Activated CD8-positive, alpha-beta memory T cell treated with anti-CD3 and anti-CD28 coated beads for 4 hours (primary cell): ENCODE measurements at places on chromosomes 4 and X.
A peak's percentile ranks its signal among the peaks of the same experiment; 100 is the strongest.

DNA sequence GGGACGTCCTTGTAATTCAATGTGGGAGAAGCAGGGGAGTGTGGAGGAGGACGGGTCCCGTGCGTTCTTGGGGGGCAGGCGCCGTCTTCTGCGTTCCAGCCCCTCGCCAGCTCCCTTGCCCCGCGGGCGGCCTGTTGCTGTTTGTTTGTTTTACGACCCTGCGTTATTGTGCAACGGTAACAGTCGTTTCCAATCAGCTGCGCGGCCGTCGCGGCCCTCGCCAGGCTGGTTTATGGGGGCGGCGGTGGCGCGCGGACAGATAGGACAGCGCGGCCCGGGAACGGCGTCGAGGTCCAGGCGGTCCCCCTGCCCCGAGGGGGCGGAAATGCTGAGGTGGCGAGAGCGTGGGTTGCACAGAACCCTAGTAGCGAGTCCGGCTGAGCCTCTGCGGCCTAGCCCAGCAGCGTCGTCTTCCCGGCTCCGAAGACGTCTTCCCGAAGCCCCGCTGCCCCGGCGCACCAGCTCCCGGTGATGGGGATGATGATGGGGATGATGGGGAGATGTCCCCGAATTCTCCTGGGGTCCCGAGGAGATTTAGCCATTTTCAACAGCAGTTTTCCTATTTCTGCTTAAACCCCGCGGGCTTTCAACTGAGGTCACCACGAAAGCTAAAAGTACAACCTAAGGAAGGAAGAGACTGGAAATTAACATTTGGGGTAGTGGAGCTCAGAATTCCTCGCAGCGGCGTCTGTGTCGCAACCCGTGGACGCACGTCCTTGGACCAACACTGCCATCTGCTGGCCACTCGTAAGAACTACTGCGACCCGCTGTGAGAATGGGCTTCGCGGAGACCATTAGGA lies 4.8 kb downstream of the PDGFRA start:
- DNase-seq: peak; percentile 28

DNA sequence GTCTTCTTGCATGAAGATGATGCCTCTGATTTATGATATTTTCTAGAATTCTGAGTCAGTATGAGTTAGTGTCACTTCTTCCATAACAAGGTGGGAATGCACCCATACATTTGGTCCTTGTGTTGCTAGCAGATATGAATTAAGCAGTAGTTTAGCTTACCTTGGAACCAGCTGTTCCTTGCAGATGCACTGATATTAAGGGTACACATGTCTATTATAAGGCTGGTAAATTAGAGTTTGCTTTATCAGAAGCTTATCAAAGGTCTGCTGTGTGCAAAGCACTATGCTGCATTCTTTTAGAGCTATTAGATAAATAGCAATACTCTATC lies 36.5 kb downstream of the AFF1 start:
- no peak for DNase-seq

GRCh38 chrX:153766871-153767673 lies 3.0 kb downstream of the PLXNB3 start:
- no peak for DNase-seq

DNA sequence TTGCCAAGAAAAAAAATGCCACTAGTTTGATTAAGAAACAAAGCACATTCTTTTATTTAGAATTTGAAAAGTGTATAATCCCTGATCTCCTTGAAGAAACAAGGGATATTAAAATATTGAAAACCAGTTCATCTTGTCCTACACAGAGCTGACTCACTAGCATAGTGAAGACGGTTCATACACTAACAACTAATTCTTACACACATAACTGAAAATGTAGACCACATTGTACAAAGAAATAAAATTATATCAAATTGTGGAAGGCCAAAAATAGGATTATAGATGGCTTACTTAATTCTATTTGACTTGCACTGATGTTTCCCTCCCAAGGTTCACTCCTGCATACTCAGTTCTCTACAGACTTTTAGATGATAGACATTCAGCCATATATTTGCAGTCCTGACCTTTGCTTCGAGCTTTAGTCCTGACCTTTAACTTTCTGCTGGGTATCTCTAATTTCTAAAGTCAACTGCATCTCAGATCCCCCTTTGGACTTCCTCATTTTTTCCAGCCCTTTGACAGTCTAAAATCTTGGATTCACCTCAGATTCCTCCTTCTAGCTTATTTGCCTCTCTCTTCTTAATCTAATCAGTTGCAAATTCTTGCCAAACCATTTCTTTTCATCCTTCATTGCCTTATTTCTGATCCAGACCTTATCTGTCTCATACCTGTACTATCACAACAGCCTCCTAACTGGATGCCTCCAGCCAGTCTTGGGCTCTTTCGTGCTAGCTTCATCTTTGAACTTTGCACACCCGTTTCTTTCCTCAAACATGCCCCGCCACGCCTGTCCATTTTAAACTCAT lies 4.5 kb upstream of the WWC2 start:
- DNase-seq: no peak

DNA sequence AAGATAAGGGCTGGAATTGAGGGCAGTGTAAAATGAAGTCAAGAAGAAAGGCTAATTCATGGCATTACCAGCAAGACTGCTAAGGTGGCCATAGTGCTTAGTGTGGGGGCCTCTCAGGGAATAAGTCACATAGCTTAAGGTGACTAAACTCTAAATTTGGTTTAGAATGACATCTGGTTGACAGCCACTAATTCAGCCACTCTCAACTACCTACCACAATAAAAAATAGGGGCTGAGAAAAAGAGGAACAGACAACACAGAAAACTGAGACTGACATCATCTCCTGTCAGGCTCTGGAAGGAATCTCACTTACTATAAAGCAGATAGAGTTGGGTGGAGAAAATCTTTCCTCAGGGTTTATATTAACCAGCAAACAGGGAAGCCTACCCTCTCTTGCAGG lies 96.9 kb downstream of the CHRDL1 start:
- no peak for DNase-seq

DNA sequence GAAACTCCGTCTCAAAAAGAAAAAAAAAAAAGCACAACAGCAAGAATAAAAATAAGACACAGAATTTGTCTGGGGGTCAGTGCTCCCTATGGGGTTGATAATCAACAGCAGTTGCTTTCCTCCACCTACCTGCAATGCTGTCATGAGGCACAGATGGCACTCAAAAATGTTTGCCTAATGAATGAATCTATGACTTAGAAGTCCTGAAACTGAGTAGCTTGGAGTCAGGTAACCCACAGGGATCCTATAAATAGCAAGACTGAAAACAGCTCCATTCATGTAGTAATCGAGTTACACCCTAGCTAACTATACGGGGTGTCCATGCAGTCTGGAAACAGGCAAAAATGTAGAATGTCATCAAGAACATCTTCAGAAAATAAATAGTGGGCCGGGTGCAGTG lies 19.8 kb upstream of the DDX3X start:
- no peak for DNase-seq

DNA sequence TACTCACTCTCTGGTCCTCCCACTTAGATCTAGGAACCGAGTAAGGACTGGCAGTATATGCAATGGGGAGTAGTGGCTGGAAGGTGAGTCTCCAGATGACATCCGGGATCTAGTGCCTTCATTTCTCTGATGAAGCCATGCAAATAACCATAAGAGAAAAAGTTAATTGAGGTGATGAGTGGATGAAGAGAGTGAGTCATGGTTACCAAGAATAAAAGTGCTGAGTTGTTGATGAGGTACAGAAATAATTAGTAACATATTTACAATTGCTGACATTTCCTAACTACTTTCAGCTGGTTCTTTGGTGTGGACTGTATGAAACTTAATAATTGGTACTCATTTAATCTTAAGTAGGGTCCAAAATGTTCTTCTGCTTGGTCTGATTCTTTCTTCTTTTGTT lies 146.7 kb upstream of the PITX2 start:
- DNase-seq: no peak

DNA sequence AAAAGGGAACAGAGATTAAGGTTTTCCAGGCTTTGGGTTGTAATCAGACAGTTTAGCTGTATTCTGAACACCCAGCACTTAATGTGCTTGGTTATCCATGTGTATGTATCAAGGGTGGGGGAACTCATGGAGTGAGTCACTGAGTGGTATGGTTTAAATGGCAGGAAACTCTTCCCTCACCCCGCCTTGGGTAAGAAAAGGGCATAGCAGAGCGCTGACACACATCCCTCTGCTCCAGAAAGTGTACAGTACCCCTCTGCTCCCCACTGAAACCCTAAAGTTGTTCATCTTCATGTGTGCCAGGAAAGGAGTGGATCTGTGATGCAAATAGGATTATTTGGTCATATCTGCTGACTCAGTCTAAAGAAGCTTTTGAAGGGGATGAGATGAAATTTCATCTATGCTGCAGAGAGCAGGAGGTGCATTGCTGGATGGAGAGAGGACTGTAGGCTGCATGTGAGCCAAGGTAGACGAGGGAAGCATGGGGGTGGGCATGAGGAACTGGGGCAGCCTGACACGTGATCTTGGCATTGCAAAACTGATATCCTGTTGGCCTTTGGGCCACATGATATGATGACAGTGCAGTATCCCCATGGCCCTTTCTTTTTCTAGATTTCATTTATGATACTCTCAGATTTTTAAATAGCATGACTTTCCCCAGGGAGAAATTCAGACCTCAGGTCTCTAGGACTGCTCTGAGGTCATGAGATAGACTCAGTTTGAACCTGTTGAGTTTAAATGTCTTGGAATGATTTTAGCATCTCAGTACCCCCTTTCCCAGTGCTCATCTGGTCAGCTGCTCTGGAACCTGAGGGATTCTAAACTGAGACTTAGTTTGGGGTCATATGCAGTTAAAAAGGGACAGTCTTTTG lies 84.8 kb downstream of the TMEM164 start:
- DNase-seq: no peak

- DNase-seq: no peak
Measured at GRCh38 chr4:74230902-74231499, 73.1 kb downstream of the MTHFD2L start.

DNA sequence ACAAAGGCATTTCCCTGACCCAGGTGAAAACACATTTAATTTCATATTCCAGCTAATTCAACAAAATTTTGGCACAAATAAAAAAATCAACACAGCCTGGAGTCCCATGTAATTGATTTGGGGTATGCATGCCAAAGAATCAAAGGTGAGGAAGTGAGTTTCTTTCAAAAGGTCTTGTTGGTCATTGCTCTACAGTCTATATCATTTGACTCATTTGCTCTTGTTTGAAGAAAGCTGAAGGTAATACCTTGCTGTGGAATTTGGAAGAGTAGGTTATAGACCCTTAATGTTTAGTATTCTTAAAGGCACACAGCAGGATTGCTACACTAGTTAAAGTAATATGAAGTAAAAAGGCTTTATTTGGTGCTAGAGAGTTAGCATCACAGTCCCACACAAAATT lies 25.4 kb downstream of the COL4A6 start:
- DNase-seq: no peak

DNA sequence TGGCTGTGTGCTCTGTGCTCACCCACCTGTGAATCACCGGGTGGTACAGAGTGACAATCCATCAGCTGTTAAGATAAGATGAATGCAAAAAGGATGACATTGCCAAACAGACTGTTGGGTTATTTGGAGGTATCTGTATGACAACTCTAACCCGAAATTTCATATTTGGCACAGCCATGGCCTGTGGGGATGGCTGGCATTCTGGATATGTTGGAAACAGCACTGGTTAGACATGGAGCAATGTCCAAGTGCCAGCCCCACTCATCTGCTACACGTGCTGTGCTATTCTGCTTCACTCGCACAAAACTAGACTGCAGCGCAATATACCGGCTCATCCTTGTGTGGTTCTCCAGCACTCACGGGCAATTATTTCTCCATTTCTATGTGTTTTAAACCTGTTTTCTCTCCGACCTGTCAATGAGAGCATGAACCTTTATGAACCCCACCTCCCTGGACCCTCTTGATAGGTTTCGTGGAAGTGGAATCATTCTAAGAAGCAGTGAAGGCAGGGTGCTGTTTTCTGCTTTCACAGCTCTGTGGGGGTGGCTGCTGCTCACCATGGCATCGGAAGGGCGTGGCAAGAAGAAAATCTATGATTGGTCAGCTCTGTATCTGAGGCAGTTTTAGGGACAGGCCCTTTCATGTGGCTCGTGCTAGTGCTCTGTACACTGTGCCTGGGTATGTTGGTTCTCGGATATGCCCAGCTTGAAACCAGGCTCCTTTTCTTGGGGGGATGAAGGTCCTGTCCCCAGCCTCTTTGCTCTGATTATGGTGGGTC lies 94.9 kb downstream of the ENPP6 start:
- DNase-seq: no peak

DNA sequence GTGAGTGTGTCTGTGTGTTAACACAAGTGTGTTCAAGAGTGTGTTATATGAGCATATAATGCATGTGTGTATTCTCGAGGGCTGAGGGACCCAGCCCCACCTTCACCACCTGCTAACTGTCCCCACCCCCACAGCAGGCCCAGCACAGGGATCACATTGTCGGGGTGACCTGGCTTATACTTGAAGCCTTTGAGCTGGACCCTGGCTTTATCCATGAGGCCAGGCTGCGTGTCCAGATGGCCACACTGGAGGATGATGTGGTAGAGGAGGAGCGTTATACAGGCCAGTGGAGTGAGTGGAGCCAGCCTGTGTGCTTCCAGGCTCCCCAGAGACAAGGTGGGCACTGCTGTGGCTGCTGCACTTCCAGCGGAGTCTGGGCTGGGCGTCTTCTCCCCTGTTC lies 7.6 kb downstream of the IL9R start:
- no peak for DNase-seq

DNA sequence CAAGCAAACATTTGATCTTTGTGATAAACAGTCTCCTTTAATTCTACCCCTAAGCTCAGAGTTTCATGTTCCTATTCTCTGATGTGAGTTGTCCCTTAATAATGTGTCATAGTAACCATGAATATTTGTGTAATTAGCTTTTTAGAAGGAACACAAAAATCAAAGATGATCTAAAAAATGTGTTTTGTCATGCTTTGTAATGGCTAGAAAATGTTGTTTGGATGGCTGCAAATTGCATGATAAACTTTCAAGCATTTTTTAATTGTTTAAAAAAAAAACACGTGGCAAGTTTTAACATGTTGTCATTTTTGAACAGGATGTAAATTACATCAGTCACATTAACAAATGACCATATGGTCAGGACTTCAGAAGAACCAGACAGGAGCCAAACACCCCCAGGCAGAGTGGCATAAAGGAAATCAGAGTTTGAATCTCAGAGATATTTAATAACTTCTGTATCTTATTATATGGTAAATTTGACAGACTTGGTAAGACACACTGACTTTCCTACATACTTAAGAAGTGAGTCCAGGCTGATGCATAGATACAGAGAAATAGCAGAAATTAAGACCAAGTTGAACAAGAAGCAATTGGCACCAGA lies 223.9 kb upstream of the VEGFC start:
- no peak for DNase-seq

DNA sequence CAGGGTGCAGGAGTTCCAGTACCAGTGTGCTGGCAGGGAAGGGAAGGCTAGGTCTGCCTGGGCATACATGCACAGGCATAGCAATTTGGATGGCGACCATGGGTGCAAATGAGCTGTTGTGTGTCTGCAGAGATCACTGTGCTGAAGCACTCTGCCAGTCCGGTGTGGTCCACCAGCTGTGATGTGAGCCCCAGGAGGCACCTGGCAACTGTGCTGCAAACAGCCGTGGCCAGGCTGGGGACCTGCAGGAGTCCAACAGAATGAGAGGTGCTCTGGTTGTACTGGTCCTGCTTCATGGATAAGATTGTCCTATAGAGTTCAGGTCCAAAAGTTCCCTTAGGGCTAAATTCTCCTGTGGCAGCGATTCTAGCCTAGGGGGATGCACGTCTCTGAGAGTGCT lies 6.1 kb downstream of the FAM47A start:
- no peak for DNase-seq

GRCh38 chr4:40262077-40262528 lies 65.3 kb downstream of the RHOH start:
- no peak for DNase-seq
